ENCODE measurements at places on chromosomes 2 and 18.
A peak's percentile ranks its signal among the peaks of the same experiment; 100 is the strongest.

DNA sequence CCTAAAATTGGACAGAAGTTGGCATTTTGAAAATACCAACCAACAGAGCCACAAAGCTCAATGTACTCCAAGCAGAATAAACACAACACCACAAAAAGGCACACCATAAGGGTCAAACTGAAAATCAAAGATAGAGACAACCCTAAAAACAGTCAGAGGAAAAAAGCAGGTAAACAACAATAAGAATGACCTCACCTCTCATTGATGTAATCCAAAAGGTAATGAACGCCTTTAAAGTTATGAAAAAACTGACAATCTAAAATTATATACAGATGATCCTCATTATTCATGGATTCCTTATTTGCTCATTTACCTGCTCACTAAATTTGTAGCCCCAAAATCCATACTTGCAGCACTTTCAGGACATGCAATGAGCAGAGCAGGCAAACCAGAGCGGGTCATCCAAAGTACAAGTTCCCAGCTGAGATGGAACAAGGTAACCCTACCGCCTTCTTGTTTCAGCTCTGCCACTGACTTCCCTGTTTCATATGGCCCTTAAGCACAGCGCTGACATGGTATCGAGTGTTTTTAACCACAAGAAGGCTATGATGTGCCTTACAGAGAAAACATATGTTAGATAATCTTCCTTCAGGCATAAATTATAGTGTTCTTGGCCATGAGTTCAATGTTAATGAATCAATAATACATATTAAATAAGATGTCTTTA lies 17.0 kb downstream of the RTN4 start:
- no peak for DNase-seq

- no peak for DNase-seq
Measured at GRCh38 chr2:115976916-115977315, 1534.5 kb downstream of the DPP10 start.

DNA sequence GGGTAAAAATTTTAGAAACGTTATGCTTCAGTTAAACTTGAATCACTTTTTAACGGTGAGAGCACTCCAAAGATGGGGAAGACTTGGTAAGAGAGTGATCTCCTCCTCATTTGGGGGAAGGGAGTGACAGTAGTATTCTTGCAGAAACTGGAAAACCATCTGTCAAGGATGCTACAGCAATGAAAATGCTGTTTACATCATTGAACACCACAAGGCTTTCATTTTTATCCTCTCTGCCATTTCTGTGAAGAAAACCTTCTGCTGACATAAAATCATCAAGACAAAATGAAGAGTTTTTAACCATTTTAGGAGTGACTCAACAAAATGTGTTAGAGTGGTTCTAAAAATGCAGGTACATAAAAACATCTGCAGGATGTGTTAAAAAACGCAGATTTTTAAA lies 38.1 kb downstream of the CDH2 start:
- no peak for DNase-seq

GRCh38 chr2:226048611-226049010 lies 649.1 kb downstream of the NYAP2 start:
- no peak for DNase-seq

DNA sequence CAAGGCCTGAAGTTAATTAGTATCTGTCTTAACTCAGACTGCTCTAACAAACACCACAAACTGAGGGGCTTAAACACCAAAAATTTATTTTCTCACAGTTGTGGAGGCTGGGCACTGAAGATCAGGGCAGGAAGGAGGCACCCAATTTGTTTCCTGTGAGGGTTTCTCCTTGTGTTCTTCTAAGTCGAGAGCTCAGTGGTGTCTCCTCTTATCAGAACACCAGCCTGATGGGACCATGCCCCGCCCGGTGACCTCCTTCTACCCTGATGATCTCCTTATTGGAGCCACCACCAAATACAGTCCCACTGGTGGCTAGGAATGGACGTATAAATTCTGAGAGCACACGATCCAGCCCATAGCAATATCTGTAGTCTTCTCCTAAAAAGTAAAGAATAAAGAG lies 20.5 kb downstream of the TMEM18 start:
- DNase-seq, result no peak

- DNase-seq, result no peak
Measured at GRCh38 chr2:169184074-169184473, 114.7 kb downstream of the DHRS9 start.

DNA sequence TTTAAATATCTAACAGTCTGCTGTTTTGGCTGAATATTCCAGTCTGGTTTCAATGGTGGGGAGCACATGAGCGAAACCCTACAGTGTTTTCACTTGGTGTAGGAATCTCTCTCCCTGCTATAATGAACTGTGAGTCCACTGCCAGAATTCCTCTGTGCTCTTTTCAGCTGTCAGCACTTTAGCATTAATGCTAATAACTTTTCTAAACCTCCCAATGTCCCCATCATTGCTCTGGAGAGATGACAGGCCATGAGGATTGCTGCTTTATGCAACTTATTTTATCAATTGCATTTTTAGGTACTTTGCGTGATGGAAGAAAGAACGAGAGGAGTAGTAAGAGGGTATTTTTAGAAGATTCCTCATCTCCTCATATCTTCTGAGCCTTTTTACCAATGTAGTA lies 25.3 kb downstream of the STK39 start:
- no peak for DNase-seq

- DNase-seq, result no peak
Measured at GRCh38 chr2:106115250-106115649, 78.9 kb downstream of the UXS1 start.

DNA sequence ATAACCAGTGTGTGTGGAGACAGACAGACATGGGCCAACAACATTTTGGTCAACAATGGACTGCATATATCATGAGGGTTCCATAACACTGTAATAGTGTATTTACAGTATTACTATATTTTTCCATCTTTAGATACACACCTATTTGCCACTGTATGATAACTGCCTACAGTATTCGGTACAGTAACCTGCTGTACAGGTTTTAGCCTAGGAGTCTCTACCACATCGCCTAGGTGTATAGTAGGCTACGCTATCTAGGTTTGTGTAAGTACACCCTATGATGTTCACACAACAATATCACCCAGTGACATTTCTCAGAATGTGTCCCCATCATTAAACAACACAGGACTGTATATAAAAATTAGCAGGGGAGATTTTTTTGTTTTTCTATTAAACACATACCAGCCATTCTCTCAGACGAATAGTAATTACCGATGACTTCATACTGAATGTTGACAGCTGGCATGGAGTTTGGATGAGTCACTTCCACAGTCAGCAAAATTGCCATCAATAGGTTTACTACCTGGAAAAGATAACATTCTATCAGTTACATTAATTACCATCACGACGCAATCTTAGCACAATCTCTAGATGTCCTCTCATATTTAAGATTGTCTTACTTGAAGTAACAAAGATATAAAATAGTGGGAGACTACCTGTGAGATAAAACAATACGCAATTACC lies 10.8 kb downstream of the LAPTM4A start:
- no peak for DNase-seq

GRCh38 chr2:167954495-167954894 lies 292.9 kb downstream of the STK39 start:
- DNase-seq, result no peak

GRCh38 chr2:72825257-72826155 lies at the start of gene EXOC6B:
Gene EXOC6B, minus strand, starts transcription at chr2:72826033.
- peak; percentile 87 for DNase-seq

DNA sequence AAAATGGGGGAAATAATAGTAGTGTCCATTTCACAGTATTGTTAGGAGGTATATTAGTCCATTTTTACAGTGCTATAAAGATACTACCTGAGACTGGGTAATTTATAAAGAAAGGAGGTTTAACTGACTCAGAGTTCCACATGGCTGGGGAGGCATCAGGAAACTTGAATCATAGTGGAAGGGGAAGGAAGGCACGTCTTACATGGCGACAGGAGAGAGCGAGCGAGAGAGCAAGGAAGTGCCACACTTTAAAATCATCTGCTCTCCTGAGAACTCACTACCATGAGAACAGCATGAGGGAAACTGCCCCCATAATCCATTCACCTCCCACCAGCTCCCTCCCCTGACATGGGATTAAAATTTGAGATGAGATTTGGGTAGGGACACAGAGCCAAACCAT lies 23.4 kb downstream of the MGAT5 start:
- no peak for DNase-seq

- DNase-seq, result no peak
Measured at GRCh38 chr2:119546447-119546767, 2.2 kb downstream of the CFAP221 start.

DNA sequence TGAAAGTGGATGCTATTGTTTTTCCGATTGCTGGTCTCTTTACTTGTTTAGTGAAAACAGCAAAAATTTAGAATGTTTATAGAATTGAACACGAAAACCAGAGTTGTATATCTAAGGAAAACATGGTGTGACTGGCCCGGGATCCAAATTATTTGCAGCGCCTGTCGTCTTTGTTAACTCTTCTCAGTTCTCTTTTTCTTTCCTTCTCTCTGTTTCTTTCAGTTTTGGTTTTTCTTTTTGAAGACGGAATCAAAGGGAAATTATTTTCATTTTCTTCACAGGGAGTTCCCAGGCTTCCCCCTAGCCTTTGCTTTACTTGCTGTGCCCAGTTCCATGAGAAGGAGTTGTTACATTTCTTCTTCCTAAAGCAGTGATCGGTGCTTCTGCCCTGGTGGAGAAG lies 76.0 kb downstream of the AGAP1 start:
- no peak for DNase-seq

GRCh38 chr2:176531608-176532007 lies 262.4 kb downstream of the MTX2 start:
- DNase-seq, result no peak

GRCh38 chr2:66517772-66518171 lies 82.8 kb downstream of the MEIS1 start:
- DNase-seq, result no peak

DNA sequence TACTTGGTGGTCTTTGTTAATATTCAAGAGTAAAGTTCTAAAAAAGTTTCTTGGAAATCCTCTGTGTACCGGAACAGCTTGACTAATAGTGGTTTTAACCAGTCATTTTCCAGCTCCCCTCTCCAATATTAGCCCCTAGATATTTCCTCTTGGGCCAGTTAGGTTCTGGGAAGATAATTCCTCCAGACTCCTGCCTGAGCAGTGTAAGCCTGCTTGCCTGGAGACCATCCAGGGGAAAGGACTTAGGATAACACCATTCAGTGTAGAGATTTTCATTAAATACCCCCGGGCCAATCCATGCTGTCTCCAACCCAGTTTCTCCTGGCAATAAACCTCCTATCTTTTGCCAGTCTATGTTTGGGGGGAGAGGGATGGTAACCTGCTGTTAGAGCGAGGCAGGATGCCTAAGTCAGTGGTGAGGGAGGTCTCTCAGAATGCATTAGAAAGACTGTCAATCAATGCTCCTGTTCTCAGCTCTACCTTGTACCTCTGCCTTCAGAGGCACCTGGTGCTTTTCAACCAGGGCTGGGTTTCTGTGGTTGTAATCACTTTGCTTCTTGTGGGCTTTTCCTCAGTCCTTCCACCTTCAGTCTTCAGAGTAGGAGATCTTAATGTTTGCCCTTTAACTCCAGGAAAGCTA lies 186.4 kb downstream of the RNF152 start:
- no peak for DNase-seq

GRCh38 chr2:112662704-112663103 lies 17.0 kb downstream of the SLC20A1 start:
- no peak for DNase-seq

GRCh38 chr18:28728891-28729290 lies 552.0 kb upstream of the CDH2 start:
- no peak for DNase-seq

- no peak for DNase-seq
Measured at GRCh38 chr18:38032516-38032915, 466.9 kb upstream of the CELF4 start.

DNA sequence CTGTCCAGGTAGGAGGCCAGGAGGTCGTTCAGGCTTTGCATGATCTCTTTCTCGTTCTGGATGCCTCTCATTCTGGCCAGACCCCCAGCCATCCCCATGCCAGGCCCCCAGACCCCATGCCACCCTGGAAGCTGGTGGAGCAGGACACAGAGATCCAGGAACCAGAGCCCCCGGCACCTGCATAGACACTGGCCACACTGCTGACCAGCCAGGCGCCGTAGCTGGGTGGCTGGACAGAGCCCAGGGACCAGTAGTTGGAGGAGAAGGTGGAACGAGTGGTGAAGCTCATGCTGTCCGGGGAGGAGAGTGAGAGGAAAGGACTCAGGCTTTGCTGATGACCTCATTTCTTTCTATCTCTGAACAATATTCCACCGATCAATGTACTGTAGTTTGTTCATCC lies 35.5 kb downstream of the SLC4A5 start:
- DNase-seq, result no peak

DNA sequence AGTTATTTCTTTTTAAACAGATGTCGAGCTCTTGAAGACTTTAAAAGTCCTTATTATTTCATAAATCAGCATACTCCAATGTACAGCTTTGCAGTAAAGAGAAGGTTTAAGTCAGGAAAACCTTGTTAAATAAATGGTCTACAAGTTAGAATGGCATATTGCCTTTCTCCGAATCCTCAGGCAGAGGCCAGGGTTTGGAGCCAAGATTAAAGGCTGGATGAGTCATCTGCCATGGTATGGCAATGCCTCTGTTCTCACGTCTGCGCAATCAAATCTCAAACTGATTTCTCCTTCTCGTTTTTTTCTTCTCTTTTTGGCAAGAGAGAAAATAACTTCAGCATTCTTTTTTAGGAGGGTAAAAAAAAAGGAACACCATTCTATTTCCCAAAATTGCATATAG lies 5.6 kb upstream of the KCNJ3 start:
- no peak for DNase-seq

- DNase-seq, result no peak
Measured at GRCh38 chr18:3016585-3017297, 3.8 kb upstream of the LPIN2 start.

- no peak for DNase-seq
Measured at GRCh38 chr2:100921685-100922161, 80.4 kb upstream of the RPL31 start.

DNA sequence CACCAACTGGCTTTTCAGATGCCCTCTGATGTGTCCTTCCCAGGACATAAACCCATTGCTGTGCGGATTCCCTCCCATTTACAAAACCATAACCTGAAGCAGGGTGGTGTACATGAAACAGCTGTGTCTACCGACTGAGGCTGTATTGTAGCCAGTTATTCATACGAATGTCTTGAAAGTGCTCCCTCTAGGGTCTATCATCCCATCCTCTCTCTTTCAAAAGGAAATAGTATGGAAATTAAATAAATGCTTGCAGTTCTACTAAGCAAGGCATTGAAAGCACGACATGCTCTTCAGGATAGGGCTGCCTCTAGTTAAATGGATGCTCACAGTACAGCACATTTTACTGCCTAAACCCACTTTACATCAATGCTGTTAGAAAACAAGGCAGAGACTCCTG lies 112.2 kb upstream of the PXDN start:
- no peak for DNase-seq

- no peak for DNase-seq
Measured at GRCh38 chr2:120596191-120596811, 139.4 kb upstream of the GLI2 start.

GRCh38 chr18:42950732-42951131 lies 164.8 kb downstream of the RIT2 start:
- DNase-seq, result no peak

- DNase-seq, result no peak
Measured at GRCh38 chr18:31878358-31878757, 64.6 kb downstream of the TRAPPC8 start.

GRCh38 chr2:147173798-147174197 lies 671.0 kb upstream of the ACVR2A start:
- no peak for DNase-seq

All from liver (tissue), 10 donors.